ENCODE measurements at places on chromosomes 11 and 22.

GRCh38 chr22:19137384-19138216 is 6.5 kb downstream of the TSSK2 start:
- no peak for DNase-seq

GRCh38 chr11:60332846-60333245 is 5.8 kb downstream of the MS4A6E start:
- no peak for DNase-seq

DNA sequence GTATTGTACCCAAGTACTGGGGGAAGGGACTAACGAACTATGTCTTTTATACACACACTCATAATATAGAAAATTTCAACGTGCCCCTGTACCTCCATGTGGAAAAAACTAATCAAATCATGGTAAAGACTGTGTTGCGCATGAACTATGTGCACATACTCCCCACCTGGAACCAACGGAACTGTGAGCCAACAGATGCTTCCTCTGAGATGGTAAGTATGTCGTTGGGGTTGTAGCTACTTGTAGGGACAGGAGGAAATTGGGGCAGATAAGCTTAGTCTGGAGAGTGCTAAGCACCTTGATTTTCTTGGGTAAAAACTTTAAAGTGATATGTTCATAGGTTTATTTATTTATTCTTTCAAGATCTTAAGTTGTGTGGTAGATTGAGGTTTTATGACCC is 40.1 kb downstream of the GLYAT start:
- no peak for DNase-seq

DNA sequence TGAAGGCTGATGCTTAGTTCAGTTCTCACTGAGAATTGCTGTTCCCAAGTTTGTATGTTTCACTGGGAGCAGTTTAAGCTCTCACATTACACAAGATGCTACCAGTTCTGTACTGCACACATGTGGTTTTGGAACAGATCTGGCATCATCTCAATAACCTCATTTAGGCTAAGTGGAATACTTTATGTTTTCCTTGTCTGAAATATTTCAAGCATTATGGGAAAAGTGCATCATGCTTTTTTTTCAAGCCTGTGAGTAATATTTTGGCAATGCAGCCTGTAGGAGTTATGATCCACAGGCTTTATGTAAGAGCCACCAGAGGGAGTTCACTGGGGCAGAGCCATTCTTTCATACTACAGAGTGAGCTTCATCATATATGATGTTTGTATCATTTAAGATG is 141.5 kb downstream of the OR4C45 start:
- no peak for DNase-seq

- DNase-seq: no peak
These were observed 18.6 kb downstream of the SPTBN2 start for GRCh38 chr11:66710384-66710930.

DNA sequence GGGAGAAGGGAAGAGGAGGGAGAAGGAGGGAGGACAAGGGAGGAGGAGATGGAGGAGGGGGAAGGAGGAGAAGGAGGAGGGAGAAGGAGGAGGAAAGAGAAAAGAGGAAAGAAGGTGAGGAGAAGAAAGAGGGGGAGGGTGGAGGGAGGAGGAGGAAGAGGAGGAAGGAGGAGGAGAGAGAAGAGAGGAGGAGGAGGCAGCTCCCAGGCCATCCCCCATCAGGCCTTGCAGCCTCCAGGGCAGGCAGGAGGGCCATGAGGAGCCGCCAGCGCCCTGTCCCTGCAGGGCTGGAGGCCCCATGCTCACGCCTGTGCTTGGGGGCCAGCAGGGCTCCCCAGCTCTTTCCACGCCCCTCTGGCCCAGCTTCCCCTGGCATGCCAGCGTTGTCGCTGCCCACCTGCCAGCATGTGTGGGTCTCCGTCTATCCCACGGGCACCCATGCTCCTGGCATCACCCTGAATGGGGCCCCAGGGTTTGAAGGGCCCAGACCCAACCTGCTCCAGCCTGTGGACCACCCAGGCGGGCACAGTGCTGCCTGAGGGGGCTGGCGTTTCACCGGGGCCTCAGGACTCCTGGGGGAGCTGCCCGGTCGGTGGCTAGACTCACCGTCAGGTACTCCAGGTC is 5.2 kb downstream of the TSPAN32 start:
- DNase-seq: no peak

- DNase-seq: no peak
These were observed 147.1 kb upstream of the SESN3 start for GRCh38 chr11:95378111-95378510.

DNA sequence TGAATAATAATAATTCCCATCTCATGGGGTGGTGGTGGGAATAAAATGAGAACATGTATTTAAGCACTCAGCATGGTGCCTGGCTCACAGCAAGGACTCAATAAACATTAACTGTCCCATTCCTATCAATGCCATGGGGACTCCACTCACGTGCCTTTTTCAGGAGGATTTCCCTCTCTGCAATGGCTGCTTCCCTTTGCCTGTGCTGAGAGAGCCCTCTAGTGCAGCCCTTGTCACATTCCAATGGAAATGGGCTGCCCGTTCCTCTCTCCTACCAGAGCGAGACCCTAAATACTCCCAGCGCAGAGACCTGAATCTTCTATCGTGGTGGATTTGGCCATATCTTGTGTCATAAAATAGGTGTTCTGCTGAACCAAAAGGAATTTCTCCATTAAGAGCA is 621.5 kb upstream of the B3GAT1 start:
- DNase-seq: peak; percentile 41

DNA sequence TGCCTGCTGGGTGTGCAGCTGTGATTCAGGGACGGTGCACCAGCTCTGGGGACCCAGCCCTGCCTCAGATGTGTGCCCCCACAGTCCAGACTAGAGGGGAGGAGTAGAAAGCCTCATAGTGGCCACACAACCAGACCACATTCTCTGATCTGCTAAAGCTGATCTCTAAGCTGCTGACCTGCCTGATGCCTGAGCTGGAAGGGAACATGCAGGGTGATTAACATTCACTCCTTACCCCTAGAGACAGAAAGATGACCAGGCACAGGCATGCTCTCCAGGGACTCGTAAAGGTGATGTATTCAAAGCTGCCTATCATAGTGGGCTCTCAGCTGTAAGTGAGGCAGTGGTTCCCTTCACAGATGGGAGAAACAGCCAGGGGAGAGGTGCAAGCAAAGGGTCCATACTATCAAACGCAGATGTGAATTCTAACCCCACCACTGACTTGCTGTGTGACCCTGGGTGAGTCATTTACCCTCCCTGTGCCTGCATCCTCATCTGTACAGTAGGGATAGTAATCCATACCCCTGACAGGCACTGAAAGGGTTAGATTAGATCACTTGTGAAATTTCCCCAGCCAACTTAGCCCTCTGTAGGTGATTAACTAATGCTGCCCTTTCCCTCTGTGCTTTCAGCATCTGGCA is 29.0 kb upstream of the LRRC32 start:
- no peak for DNase-seq

- peak; percentile 23 for DNase-seq
These were observed 5.0 kb upstream of the LIMK2 start for GRCh38 chr22:31206896-31207687.

- DNase-seq: no peak
These were observed 323 bp upstream of the P2RY2 start for GRCh38 chr11:73217810-73218105.

DNA sequence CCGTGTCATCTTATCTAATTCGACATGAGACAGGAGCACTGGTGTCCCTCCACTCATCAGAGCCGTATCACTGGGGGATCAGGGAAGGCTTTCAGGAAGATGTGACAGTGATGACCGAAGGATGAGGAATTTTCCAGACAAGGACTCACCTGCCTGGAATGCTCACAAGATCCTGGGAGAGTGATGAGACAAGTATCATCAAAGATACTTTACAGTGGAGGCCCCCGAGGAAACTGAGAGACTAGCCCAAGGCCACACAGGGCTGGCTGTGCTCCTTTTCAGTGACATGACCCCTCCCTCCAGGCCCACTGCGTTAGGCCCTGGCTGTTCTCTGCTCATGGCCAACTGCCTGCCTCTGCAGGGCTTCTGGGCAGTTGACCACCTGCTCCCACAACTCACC is 13.0 kb downstream of the CLPB start:
- no peak for DNase-seq

- no peak for DNase-seq
These were observed 81.4 kb downstream of the KCNQ1 start for GRCh38 chr11:2525941-2526807.

GRCh38 chr11:125074511-125075241 is 11.6 kb downstream of the SLC37A2 start:
- DNase-seq: no peak

GRCh38 chr11:66345316-66345649 is 379 bp upstream of the BRMS1 start:
- DNase-seq: no peak

GRCh38 chr11:48044577-48044976 is 64.2 kb downstream of the PTPRJ start:
- no peak for DNase-seq

DNA sequence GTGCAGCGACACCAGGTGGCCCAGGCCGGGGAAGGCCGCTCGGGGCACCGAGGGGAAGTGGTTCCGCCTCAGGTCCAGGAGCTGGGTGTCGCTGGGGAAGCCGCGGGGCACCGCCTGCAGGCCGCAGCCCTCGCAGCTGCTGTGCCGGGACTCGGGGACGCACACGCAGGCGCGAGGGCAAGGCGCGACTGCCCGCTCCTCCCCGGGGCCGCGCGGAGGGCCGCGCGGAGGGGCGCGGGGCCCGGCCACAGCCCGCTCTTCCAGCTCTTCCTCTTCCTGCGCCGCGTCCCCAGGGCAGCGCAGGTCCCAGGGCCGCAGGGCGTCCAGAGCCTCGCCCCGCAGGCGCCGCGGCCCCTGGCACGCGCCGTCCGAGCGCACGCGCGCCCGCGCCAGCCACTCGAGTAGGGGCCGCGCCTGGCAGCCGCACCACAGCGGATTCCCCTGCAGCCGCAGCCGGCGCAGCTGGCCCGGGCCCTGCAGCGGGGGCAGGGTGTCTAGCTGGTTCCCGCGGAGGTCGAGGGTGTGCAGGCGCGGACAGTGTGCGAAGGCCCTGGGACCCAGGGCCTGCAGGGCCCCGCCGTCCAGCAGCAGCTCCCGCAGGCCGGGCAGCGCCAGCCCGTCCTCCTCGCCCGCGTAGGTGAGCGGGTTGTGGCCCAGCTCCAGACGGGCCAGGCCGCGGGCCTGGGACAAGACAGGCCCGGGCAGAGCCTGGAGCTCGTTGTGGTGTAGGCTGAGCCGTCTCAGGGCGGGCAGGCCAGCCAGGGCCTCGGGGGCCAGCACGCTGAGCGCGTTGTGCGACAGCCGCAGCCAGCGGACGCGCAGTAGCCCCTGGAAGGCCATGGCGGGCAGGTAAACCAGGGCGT is 2.8 kb downstream of the CHADL start:
- no peak for DNase-seq

DNA sequence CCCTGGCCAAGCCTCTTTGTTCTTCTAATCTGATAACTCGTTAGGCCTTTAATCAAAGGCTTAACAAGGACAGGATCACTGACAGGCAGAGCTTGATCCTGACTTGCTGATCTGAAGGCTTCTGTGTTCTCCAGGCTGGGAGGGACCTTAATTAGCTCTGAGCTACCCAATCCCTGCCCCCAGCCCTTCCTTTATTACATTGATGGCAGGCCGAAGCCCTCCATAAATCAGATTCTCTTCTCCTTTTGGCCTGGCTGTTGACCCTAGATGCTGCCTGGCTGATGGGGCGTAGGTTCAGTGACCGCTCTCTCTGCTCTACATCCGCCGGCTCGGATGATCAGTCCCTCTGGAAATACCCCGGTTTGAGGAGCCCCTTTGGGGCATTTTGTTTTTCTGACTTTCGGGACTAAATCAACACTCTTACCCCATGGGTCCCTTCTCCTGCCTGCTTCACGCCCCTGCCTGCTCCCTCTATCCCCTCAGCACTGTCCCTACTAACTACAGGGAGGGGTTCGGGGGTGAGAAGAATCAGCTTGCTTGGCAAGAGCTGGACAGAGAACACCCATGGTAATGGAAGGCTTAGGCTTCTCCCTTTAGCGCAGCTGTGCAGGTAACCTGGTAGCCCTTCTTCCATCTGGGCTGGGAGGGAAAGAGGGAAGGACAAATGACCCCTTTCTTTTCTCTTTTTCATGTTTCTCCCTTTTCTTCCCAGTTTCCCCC is 10.0 kb upstream of the RRM1 start:
- no peak for DNase-seq

- no peak for DNase-seq
These were observed 555.7 kb upstream of the B3GAT1 start for GRCh38 chr11:134967746-134968145.

DNA sequence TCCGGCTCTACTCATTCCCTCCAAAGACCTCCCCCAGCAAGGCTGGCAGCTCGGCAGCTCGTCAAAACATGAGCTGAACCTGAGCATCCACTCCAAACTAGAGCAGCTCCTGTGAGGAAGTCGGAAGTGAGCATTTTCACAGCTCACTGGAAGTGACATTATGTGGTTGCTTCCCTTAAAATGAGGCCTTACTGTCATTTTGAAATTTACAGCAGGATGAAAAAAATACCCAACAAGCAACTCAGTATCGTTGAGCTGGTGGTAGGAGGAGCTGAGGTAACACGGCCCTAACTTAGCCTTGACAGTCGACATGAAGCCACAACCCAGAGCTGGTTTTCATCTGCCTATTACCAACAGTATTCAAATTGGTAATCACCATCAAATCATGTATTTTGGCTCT is 38.0 kb upstream of the ARFGAP3 start:
- no peak for DNase-seq

DNA sequence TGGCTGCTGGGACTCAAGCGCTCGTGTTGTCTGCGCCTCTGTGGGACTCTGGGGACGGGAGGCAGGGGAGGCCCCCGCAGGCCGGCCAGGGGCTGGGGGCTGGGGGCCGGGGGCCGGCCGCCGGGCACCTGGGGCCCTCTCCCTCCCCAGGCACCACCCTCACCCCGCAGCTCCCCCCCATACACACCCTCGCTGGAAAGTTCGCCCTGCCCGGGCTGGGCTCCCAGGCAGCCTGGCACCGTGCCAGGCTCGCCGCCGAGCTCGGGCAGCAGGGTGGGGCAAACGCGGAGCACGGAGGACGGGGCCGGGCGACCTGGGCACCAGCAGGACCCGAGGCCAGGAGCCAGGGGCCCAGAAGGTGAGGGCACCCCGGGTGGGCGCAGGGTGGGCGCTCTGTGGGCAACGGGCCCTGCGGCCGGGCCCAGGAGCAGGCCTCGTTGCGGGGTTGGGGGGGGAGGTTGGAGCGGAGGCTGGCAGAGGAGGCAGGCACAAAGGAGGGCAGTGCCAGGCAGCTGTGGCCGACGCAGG is 76.7 kb upstream of the WNT7B start:
- DNase-seq: peak; percentile 69

DNA sequence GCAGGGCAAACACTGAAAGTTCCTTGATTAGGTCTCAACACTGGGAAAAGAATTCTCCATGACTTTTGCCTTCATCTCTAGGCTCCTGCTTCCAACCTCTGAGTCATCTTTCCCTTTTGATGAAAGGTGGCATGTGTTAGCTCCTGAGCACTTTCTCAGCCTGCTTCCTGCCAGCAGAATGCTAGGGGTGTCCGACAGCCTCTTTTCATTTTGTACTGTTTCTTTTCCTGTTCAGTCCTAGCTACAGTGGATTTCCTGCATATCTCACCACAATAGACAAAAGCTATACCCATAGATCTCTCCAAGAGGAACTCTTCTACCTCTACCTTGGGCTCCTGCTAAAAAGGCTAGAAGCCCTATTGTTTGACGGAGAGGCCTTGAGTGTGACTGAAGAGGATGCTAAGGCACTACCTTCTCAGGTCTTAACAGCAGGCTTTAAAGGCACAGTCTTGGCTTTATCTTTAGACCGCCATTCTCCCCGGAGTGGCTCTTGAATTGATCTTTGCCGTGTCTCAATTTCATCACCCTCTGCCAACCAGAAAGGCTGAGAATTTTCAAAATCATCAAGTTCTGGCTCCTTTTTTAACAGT is 145.5 kb downstream of the RBFOX2 start:
- no peak for DNase-seq

- DNase-seq: no peak
These were observed 114.9 kb downstream of the ETS1 start for GRCh38 chr11:128472128-128473089.
